ENCODE measurements at places on chromosomes 5 and 9.

- no peak for DNase-seq
These were observed 14.0 kb upstream of the SV2C start for GRCh38 chr5:76069061-76069735.

GRCh38 chr5:170576602-170577535 is 73.0 kb downstream of the KCNIP1 start:
- no peak for DNase-seq

DNA sequence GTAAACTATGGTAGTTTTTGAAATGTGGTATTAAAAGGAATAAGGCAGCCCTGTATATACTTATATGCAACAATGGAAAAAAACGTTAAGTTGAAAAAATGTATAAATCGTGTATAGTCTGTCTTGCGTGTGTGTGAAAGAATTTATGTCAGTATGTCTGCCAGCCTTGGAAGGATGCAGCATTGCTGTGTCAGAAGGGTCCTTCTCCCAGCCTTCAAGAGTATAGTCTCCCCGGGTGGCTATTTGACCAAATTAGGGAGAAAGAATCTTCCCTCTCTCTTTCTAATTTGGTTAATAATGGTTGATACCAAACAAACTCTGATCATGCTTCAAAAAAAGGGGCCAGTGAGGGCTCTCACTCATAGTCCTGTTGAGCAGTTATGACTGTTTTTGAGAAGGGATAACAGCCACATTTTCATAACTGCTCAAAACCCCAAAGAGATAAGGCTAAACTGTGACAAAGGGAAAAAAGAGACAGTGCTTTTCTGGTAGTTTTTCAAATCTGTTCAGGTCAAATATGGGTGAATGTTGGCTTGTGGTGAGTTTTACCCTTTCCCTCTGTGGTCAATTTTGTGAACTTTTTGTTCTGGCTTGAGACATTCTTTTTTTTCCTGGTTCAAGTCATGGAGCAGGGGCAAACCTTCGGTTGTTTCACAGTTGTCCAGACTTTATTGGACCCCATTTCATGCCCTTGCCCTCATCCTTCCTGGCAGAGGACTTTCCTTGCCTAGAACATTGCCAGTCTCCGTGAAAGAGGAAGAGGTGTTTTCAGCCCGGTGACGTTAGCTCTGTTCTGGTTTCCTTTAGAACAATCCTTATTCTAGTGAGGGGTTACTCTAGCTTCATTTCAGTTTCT is 21.0 kb downstream of the SNX30 start:
- no peak for DNase-seq

DNA sequence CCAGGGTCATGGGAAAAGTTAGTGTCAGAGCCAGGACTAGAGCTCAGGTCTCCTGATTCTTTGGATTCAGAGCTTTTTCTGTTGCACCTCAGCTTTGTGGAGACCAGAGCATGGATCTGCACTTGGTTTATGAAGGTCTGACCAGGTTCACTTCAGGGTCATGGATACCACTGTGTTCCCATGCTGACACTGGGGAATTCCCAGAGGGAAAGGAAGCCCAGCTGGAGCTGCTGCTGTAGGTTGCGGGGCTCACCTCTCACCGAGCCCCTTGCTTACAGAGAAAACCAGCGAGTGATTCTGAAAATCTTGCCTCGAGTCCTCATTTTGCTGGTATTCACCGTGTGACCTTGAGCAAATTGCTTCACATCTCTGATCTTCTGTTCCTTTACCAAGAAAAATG is 83.0 kb downstream of the RGS3 start:
- no peak for DNase-seq

DNA sequence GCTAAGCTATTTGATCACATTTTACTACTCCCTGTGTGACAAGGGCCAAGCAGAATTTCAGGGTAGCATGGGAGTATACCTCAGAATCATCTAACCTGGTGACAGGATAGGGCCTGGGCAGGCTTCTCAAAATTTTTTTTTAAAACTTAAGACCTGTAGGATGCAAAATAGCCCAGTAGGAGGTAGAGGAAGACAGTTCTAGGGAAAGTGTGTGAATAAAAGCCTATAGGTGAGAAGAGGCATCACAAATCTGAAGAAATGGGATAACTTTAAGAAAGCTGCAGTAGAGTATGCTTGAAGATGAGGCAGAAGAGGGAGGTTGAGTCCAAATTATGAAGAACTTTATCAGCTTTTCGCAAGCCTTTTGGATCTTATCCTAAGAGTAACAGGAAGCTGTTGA is 32.3 kb downstream of the CNTRL start:
- no peak for DNase-seq

Data from AG09319 (cell line).